ENCODE measurements at places on chromosomes 1 and 21. TPM values are rescaled to one million over a fixed set of nuclear protein-coding genes. Genes with fewer than 3 reads are reported as not detected.

DNA sequence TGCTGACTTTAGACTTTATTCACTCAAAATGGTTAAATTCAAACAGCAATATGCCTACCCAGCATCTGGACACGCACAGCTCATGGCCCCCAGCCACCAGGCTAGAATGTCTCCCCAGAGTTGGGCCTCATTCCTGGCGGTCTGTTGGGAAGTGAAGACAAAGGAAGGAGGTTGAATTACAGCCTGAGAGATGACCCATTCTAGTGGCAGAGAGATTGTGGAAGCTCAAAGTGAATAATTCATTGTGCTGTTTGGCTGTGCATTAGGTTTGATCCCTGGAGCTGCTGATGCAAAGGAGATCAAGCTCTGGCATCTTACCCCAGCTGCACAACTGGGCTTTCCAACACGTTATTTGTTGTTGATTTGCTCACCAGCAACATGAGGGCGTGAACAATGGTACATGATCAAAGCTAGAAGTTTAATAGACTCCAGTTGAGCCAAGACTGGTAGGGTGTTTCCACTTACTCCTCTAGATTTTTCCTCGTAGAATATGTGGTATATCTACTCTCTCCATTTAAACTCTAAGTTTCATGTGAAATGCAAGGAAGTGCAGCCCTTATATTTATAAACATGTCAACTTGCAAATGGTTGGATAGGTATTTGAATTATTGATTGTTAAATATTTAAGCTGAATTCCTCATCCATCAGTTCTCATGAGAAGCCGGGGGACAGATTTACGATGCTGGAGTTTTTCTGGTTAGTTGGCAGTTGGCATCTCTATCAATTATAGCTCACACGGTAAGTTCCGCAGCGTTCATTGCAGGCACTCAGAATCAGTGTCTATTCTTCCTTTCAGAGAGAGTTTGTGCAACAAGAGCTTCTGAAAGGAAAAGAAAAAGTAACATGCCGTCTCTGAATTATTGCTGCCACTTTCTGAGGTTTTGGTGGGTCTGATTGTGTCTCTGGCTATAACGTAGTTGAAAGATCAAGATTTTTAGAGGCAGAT is 222.7 kb downstream of the TM2D1 start:
- no peak for DNase-seq

GRCh38 chr1:93707956-93708355 is 26.3 kb upstream of the BCAR3 start:
- DNase-seq: no peak

DNA sequence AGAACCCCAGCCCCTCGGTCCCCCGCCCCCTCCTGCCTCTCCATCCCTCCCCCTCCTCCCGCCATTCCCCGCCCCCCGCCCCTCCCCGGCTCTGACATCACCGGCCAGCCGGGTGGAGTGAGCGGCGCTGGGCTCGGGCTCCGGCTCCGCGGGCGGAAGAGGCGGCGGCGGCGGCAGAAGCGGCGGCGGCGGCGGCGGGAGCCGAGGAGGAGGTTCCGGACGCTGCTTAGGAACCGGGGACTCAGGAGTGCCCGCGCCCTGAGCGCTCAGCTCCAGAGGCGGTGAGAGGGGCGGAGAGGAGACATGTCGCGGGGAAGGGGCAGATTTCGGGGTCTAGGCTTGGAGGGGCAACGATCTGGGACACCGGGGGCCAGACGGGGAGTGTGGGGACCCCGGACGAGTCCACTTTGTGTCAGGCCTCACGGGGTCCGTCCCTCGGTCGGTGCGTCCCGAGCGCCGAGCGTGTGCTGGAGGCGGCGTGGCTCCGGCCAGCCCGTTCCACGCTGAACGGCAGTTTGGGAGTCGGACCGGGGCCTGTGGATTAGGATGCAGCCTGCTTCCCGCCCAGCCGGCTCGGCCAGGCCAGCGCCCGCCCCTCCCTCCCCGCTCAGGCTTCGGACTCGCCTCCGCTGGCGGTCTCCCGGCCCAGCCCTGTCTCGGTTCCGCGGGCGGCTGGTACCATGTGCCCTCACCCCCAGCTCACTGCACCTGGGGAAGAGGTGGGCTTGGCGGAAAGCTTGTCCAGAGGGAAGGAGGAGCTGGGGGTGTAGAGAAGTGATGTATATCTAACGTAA is at the start of gene PEA15:
TSS of gene PEA15 (plus strand) at position 143 of the 794 bp plus-strand sequence. CDS start 6,161 bp downstream, outside the sequence.
- DNase-seq: peak; percentile 78

DNA sequence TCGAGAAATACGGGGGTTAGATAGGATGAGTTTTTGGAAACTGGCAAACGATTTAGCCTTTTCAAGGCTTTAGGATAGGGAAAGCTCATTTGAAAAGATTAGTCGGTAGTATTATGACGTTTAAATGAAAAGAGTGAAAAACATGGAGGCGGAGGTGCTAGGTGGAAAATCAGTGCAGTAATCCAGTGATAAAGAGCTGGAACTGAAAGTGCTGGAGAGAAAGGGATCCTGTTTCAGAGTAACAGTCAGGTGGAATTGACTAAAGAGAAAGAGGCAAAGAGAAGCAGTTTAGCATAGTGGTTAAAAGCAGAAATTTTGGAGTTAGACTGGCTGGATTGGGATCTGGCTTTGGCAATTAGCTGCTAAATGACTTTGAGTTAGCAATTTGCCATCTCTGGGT is 945 bp downstream of the WDR3 start:
- DNase-seq: no peak

DNA sequence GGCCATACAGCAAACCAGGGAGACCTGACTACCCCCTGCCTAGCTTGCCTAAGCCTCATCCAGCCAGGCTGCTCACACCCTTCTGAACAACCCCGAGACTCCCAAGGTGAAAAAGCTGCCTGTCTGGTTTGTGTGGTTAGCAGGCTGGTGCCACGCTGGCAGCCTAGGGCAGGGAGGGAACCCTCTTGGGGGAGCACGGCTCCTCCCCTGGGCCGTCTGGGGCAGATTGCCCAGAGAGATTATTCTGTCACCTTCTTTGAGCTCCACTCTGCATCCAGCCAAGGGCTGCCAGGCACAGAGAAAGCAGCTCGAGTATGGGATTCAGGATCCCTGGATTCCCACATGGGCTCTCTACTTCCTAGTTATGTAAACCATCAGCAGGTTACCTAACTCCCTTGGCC is 27.5 kb upstream of the TCEA3 start:
- DNase-seq: peak; percentile 96

- DNase-seq: no peak
These were observed 150.9 kb downstream of the RERE start for GRCh38 chr1:8666389-8667167.

OR2T35 gene
- not detected for total RNA-seq

MIGA1 gene
- total RNA-seq: 10.0 TPM

All from colonic mucosa (tissue), 4 donors.